ENCODE measurements at places on chromosomes 7 and 10.

DNA sequence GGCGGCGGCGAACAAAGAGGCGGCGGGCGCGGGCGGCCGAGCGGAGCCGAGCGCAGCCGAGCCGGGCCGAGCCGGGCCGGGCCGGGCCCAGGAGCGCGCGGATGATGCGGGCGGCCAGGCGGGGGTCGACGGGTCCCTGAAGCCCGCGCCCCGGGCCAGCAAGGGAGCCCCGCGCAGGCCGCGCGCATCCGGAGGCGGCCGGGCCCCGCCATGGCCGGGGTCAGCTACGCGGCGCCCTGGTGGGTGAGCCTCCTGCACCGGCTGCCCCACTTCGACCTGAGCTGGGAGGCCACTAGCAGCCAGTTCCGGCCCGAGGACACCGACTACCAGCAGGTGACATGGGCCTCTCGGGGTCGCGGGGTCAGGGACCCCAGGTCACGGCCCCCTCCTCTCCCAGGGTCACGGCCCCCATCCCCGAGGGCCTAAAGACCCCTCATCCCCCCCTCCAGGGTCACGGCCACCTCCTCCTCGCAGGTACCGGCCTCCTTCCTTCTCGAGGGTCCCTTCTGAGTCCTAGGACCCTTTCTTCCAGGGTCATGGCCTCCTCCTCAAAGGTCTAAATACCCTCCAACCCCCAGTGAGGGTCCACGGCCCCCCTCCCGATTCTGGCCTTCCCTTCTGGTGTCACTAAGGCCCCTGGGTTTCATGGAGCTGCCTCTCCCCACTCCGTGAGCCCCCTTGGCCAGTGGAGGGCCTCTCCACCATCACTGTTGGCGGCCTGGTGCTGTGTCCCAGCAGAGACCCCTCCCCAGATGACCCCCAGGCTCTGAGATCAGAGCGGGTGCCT lies at the start of gene TTYH3:
Gene TTYH3 (plus strand): TSS at position 41 of the 787 bp plus-strand sequence. CDS start 170 bp downstream, at position 211.
- no peak for DNase-seq

- no peak for DNase-seq
These were observed 191.9 kb downstream of the C7orf25 start for GRCh38 chr7:42720012-42720411.

DNA sequence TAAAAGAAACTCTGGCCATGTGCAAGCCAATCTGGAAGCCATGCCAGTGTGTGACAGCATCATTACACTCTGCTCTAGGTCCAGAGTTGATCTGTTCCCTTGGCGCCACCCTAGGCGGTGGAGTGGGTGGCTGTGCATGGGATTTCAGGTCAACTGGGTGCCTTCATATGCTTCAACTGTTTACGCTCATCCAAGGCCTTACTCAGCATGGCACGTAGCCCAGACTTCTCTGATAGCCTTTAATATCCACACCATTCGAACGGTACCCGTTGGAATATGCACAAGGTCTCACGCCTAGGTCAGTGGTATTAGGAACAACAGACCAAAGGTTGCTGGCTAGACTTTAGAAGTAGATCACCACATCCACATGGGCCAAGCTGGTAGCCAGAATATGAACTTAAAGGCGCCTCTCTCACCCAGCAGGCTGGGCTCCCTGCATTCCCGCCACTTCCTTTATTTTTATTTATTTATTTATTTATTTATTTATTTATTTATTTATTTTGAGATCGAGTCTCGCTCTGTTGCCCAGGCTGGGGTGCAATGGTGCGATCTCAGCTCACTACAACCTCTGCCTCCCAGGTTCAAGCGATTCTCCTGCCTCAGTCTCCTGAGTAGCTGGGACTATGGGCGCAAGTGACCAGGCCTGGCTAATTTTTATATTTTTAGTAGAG lies 18.7 kb upstream of the ACHE start:
- no peak for DNase-seq

DNA sequence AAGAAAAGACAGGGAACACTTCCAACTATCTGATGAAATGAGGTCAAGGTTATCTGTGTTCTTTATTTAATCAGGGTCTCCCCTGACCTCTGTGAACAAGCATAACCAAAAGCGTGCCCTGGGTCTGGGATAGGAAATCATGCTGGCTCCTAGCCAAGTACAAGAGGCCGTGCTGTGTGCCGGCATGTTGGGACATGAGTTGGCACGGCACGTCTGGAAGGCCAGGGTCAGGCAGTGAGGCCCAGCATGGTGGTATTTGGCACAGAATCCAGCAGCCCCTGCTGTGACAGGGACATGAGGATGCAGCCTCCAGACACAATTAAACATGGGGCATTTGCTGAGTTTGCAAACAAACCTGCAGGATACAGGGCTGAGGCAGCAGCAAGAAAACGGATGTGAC lies 320.4 kb downstream of the PLXNA4 start:
- no peak for DNase-seq

DNA sequence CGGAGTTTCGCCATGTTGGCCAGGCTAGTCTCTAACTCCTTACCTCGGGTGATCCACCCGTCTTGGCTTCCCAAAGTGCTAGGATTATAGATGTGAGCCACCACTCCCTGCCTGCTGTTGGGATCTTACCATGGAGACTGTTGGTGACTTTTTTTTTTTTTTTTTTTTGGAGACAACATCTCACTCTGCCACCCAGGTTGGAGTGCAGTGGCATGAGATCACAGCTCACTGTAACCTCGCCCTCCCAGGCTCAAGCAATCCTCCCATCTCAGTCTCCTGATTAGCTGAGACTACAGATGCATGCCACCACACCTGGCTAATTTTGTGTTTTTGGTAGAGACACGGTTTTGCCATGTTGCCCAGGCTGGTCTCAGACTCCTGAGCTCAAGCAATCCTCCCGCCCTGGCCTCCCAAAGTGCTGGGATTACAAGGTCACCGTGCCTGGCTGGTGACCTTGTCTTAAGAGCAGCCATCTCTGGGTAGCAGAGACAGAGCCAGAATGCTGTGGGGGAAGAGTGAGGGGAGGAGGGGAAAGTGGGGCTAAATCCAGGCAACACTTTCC lies 25.7 kb upstream of the ASCC1 start:
- no peak for DNase-seq

GRCh38 chr10:96968682-96969423 lies 136.8 kb downstream of the LCOR start:
- no peak for DNase-seq

DNA sequence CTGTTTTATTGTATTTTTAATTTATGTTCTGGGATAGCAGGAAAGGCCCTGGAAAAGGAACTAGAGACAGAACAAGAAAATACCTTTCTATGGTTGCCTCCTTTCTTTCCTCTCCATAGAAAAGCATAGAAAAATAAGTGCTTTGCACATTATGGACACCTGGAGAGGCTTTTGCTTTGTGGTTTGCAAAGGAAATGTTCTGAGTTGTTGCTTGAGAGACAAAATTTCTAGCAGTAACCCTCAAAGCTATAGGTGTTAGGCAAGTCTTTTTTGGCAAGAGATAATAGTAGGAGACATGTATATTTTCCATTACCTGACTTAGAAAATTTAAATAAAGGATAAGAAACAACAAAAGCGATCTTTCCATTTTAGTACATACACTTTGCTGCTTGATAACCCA lies 378.6 kb upstream of the PRKCQ start:
- no peak for DNase-seq

- DNase-seq, result no peak
These were observed 45.5 kb upstream of the DDC start for GRCh38 chr7:50610521-50611277.

GRCh38 chr10:91036807-91037411 lies 116.0 kb upstream of the ANKRD1 start:
- DNase-seq, result no peak

- DNase-seq, result no peak
These were observed 1093.6 kb upstream of the GHITM start for GRCh38 chr10:83045731-83046130.

DNA sequence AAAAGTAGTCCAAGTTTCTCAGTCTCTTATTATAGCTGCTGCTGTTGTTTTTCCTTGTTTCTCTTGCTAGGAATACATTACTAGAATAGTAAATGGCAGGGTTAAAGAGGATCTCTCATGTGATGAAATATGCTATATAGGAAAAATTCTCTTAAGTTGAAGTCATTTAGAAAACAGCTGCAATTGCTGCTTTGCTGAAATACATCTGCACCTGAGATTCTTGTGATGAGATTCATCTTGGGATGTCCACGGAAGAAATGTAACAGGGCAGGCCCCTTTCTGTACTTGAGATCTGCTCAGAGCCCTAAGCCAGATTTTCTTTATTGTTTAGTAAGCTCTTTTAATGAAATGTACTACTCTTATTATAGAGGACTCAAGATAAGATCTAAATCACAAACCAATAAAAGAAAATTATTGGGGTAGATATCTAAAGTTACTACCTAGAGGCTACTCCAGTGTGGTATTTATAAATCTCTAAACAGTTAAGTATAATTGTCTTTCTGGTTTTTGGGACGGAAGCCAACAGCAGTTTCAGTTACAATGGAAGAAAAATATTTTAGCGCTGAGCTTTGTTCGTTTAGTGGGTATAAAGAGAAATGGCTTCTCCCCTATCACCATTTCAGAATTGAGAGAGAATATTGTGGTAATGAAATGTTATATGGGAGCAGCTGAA lies 701.5 kb downstream of the KCNMA1 start:
- no peak for DNase-seq

GRCh38 chr10:77105761-77106221 lies 531.8 kb downstream of the KCNMA1 start:
- DNase-seq, result no peak

GRCh38 chr10:17943033-17943745 lies 8.5 kb upstream of the SLC39A12 start:
- DNase-seq, result no peak

DNA sequence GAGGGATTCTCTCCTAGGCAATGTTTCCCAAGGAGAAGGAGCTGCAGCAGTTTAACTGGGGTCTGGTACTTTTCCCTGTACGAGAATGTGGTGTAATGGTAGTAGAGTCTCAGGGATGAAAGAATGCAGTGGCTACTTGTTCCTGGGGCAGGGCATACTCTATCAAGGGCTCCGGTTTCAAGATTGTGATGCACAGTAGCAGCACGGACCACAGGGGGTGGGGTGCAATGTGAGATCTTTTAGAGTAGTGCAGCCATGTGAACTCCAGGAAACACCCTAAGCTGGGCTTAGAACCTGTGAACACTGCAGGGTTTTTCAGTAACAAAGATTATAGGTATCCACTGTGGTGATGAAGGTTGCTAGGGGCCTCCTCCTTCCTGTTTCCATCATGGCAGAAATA lies 903.9 kb downstream of the NRG3 start:
- DNase-seq, result no peak

DNA sequence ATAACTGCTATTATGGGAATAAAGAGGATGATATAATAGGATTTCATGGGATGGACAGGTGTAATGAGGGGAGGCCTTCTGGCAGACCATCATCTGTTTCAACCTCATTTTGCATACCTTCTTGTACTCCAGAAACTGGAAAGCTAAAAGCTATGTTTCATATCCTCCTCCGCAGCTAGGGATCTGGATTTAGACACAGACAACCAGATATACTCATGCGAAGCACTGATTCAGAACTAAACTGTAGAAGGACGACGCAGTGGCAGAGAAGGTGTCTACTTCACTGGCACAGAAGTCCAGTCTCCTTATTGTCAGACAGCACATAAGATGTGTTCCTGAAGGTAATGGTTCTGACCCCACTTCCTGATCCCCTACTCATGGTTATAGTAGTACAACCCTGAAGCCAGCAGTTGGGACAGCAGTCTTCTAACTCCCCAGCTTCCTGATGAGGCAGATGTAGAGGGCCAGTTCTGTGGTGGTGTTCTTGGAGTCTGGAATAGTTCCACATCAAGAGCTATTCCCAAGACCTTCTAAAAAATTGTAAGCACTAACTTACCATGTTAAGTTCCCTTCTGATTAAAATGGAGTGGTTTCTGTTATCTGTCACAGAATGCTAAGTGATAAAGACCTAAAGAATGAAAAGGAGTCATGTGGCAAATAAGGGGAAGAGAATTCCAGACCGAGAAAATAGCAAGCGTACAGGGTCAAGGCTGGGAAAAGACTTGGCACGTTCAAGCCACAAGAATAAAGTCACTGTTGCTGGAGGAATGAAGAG lies 550.3 kb downstream of the GRM8 start:
- no peak for DNase-seq

- DNase-seq, result no peak
These were observed 22.5 kb downstream of the CTBP2 start for GRCh38 chr10:125137601-125138438.

DNA sequence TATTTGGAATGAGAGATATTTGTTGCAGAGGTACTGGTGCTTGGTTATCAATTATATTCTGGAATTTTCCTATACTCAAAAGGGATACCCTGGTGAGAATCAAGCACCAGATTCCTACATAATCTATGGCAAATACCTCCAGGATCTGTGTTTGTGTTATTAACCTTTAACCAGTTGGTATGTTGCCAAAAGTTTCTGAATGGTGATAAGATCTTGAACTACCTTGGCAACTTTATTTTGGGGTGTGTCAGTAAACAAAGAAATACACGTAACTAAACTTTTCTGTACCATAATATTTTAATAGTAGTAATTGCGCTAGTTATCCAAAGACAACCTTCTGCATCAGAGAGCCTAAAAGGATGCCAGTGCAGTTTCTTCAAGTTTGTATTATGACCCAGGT lies 13.4 kb downstream of the SCIN start:
- DNase-seq, result no peak

GRCh38 chr7:47147213-47147631 lies 434.7 kb downstream of the TNS3 start:
- no peak for DNase-seq

GRCh38 chr7:725223-726005 lies 1.1 kb upstream of the DNAAF5 start:
- DNase-seq, result peak; percentile 17

DNA sequence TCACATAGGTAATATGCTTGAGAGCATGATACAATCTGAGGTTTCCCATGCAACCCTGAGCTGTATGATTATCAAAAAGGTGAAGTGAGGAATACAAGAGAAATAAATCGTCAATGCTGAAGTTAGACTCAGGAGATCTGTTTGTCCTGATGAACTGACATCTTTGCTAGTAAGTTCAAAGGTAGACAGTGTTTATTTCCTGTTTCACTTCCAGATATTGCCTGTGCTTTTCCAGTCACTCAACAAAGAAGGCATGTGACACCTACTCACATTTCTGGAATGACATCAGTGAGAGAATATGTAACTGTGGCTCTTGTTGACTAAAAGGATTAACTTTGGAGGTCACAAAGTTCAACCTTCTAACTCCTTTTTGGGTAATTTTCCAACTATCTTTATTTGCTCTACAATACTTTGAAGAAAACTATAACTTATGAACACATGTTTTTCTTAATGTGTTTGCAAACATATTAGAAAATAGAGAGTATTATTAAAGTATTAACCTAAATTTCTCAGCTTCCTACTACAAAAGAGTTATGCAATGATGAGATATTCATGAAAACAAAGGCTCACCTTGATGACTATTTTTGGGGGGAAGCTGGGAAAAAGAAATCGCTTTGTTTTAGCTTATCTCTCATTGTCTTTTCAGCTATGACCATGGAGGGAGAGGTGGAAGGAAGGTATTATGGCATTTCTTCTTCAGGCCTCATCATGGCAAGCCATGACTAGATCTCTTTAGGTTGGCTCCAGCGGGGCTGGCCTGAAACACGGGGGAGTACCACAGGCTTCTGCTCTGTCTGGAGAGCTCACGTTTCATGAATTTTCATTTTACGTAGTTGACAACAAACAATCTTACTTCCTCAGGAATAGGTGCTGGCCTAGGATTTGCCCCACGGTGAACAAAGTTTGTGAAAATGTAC lies 214.7 kb upstream of the SLC26A5 start:
- no peak for DNase-seq

- no peak for DNase-seq
These were observed 28.3 kb downstream of the ZNF365 start for GRCh38 chr10:62402508-62402907.

GRCh38 chr10:118974951-118975350 lies 54.6 kb upstream of the NANOS1 start:
- no peak for DNase-seq
